Activated gamma-delta T cell (primary cell): ENCODE measurements at places on chromosomes 5 and 9.

DNA sequence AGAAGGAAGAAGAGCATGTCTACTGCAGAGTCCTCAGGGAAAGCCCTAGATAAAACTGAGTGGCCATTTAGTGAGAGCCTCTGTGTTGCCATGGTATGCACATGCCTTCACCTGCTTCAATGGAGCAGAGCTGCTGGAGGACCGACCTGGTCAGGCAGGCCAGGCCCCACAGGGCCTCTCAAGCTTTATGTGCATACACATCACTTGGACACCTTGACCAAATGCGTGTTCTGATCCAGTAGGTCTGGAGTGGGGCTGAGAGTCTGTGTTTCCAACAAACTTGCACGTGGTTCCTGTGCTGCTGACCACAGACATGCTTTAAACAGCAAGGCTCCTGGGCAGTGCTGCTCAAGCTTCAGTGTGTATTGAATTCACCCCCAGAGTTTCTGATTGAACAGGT, 51.4 kb upstream of the SLC2A8 start:
- no peak for DNase-seq

GRCh38 chr9:89715881-89716280, 111.1 kb downstream of the GADD45G start:
- DNase-seq = no peak

DNA sequence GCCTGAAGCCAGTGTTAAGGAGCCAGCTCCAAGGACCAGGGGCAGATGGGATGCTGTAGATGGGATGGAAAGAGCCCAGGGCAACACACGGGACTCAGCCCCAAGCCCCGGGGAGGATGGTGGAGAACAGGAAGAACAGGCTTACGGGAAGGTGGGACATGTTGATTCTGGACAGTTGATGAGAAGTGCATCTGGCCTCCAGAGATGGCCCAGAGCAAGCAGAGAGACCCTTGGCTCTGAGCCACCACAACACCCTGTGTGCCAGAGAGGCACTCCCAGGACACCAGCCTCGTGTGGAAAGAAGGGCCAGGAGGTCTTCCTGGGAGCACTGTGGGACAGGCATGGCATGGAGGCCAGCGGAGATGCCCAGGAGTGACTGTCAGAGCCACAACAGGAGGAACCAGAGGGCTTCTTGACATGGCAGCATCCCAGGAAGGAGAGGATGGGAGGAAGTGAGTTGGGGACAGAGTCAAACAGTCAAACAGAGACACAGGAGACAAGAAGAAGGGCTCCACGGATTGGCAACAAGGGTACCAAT, 156.3 kb upstream of the MVB12B start:
- no peak for DNase-seq

DNA sequence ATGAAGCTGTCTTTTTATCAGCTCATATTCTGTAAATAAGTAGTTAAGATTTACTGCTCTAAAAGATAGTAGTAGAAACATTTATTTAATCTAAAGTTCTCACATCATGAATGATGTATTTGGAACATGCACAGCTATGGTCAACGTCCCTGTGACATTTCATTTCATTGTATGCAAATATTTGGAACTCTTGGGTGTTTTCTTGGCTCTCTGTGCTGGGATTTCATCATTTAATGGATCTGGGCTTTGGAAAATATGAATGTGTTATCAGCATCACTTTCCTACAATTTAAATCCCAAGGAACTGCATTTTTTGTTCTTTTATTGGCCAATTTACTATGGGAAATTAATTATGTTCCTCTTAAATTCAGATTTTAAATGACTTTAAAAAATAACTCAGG, 462.9 kb downstream of the SEMA5A start:
- DNase-seq = no peak

GRCh38 chr5:63097286-63097685, 518.7 kb downstream of the LRRC70 start:
- no peak for DNase-seq

GRCh38 chr9:91174772-91175171, 186.9 kb downstream of the AUH start:
- no peak for DNase-seq

GRCh38 chr5:22852807-22853660, at the start of gene CDH12:
TSS of gene CDH12 (minus strand) at chr5:22853344.
- no peak for DNase-seq

DNA sequence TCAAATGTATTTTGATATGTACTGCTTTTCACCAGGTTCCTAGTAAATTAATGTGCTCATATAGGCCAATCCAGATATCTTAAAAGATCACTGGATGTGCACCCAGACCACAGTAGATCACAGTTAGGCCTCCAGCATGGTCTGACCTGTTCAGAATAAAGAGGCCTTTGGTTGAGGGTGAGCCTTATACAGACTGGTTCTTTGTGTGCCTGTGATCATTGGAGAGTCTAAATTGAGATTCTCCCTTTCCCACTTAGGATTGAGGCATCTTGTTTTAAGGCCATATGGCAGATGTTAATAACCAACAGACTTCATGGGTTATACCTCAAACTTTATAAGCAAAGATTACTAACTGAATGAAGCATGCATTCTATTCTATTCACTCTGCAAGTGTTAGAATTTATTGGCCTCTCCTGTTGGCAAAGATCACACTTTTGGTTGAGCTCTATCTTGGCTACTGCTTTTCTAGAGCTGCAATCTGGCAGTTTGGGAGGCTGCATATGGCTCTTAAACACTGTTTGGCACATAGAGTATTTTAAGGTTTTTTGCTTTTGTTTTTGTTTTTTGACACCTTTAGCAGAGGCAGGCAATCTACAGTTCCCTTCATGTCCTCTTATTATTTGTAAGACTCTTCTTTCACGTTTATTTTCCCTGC, 8.5 kb downstream of the CHSY3 start:
- no peak for DNase-seq

DNA sequence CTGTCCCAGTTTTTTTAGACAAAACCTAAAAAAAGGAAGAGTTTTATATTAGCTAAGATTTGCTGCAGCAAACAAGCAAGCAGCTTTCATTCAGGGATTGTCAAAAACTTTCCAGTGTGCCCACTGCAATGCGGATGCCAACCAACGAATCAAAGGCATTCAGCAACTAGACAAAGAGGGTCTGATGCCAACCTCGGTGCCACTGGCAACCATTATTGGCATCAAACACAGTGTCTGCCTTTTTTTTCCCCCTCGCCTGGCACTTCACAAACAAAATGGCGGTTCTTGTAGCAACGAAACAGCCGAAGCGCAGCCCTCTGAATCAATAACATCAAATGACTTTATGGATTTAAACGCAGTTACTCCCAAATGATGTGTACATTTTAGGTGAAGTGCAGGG, 10.4 kb downstream of the NFIB start:
- DNase-seq = no peak

- DNase-seq = no peak
Observed at GRCh38 chr9:3262826-3263529, 262.8 kb downstream of the RFX3 start.

GRCh38 chr9:127138444-127138843, 16.0 kb upstream of the ANGPTL2 start:
- no peak for DNase-seq

DNA sequence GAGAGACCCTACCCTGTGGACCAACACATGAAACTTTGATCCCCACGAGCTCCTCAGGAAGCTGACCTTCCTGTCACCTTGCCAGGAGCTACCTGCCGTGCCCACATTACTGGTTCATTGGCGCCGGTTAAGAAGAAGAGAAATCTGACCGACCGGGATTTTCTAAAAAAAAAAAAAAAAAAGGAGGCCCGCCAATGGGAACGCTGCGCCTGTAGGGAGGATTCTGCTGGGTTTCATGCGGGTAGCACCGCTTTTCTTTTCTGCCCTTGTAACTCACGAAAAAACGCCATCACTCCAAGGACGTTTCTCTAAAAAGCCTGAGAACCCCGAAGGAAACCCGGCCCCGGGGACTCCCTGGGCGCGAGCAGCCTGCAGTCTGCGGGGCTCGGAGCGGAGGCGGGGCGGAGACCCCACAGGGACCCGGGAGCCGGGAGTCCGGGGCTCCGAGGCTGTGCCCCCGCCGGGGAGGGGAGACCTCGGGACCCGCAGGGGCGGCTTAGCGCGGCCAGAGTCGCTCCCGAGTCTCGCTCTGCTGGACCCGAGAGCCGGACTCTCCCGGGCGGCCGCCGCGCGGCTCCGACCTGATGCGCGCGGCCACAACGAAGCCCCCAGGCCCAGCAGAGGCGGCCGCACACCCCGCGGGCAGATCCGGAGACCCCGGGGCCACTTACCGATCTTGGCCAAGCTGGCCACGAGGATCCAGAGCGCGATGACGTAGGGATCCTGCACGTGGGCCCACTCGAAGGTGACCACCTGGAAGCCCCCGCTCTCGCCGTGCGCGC, 617 bp downstream of the SLC9A3 start:
- no peak for DNase-seq

DNA sequence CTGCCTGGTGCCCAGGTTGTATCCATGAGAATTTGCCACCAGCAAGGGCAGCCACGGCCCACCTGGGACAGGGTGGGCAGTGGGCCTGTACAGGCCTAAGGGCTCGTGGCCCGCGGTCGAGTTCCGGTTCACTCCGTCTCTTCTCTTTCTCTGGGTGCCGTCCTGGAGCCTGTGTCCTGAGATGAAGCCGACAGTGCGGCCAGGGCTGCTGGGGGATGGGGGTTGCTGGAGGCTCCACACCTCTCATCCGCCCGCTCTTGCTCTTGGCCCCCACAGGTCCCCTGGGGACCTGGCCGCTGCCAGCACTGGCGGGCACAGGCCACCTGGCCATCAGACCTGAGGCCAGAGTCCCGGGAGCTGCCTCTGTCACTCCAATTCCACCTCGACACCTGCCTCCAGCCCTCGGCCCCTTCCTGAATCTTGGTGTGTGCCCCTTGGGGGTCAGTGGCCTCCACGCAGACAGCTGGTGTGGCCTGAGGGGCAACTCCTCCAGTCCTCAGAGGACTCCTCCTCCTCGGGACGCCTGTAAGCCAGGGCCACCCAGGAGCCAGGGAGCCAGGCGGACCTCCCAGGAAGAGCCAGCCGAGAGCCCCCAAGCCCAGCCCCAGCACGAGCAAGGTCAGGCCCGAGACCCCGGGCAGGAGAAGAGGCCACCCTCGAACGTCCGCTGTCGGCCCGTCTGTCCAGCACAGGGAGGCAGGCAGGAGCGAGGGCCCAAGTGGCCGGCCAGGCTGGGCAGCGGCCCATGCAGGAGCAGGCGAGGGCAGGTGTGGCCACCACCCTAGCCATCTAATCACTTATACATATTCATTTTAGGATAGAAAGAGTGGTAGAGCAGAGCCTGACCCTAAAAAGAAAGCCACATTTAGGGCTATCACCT, 5.2 kb downstream of the LRRC26 start:
- no peak for DNase-seq

GRCh38 chr5:86447362-86447761, 170.4 kb upstream of the COX7C start:
- no peak for DNase-seq

- DNase-seq = no peak
Observed at GRCh38 chr9:16442622-16443021, 427.8 kb downstream of the BNC2 start.

DNA sequence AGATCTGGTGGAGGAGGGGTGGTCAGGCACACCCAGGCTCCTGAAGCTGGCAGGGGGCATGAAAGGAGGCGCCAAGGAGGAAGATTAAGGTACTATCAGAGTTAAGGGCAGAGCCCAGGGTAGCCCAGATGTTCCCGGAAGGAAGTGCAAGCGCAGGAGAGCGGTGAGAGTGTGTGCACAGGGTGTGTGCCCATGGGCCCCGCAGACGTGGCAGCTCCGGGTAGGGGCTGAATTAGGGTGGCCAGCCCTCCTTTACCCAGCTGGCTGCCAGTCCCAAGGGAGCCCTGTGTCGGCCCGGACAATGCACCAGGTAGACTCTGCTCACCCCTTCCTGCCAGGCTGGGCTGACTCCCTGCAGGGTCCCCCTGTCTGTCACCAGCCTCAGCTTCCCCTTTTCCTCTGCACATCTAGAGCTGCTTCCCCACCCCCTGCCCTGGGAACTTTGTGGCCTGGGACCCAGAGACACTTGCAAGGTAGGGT, at the start of gene SMIM33:
TSS of gene SMIM33 (plus strand) at position 184 of the 480 bp plus-strand sequence. CDS start at position 302, 118 bp downstream.
- DNase-seq = no peak

GRCh38 chr5:149149942-149150341, 8.6 kb downstream of the ABLIM3 start:
- DNase-seq = no peak

- no peak for DNase-seq
Observed at GRCh38 chr5:122480146-122480545, 168.1 kb downstream of the SNCAIP start.

GRCh38 chr5:96432216-96433065, 607 bp downstream of the PCSK1 start:
- no peak for DNase-seq

DNA sequence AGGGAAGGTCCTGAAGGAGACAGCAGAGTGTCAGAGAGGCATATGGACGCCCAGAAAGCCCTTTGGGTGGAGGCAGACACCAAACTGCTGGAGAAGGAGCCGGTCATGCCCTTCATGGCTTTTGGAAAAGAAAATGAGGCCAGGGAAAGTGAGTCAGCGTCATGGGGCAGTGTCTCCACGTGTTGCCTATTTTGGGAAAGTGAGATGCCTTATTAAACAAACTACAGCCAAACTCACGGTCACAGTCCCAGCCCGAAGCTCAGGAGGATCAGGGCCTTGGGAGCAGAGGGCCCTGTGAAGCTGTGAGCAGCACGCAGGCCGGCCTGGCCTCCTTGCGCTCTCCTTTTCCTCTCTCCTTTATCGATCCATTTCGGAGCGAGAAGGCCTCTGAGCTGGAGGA, 25.0 kb downstream of the RGS3 start:
- no peak for DNase-seq

- DNase-seq = no peak
Observed at GRCh38 chr5:144183254-144183889, 12.7 kb downstream of the KCTD16 start.

DNA sequence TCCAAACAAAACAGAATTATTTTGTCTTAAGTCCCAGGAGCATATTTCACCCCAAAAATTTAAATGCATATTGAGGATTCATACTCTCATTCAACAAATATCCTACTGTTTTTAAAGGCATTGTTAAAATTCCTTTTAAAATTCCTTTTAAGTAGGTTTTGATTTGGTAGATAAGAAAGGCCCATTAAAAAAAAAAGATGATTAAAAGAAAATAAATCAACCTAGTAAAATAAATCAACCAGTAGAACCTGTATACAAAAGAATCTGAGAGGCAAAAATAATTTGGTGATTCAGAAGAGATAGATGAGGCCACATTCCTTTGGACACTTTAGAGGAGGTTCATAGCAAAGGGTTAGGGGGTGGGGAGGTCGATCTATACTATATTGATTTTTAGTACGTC, 585.3 kb upstream of the TLE4 start:
- no peak for DNase-seq

DNA sequence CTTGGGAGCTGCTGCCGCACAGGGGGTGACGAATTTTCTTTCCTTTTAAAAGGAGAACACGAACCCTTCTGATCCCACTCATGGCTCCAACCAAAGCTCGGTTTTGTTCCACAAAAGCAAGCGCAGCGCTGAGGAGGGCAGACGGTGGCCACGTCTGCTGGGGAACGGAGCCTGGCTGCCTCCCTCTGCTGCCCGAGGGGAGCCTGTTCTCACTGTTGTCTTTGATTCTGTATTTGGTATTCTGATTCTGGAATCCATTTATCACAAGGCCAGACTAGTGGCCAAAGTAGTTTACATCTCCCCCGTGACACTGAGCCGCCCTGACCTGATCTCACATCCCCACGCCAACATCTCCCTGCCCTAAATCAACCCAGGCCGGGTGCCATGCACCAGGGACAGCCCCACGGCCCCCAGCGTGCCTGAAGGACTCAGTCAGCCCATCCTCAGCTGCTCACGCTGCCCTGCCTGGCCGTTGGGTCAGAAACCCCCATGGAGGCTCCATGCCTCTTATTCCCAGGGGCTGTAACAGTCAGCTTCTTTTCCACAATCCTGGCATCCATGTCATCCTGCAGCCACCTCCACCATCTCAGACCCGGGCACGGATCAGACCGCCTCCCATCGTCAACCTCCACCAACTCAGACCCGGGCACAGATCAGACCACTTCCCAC, 6.7 kb upstream of the NSMF start:
- DNase-seq = no peak
